Hepatocyte (in vitro differentiated cells): ENCODE measurements at places on chromosomes 12 and 14. TPM values are rescaled to one million over a fixed set of nuclear protein-coding genes. Genes with fewer than 3 reads are reported as not detected.
A peak's percentile ranks its signal among the peaks of the same experiment; 100 is the strongest.

DNA sequence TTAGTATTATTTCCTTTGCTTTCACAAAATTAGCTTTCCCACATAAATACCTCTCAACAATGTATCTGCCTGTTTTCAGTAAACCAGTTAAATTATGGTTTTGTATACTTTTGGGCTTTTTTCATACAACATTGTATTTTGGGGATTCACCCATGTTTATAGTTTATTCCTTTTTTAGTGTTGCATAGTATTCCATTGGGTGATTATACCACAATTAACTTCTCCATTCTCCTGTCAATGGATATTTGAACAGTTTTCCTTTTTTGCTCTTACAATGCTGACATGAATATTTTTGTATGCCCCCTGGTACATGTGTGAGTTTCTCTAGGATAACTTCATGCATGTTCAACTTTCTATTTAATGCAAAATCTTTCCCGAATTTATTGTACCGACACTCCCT, 12.6 kb upstream of the NDUFA12 start:
- DNase-seq, result no peak
- H3K27ac ChIP-seq, result no peak overlapping the region
- no peak overlapping the region for H3K4me3 ChIP-seq

- no peak for DNase-seq
- no peak overlapping the region for H3K4me3 ChIP-seq
- H3K36me3 ChIP-seq, result no peaks in the 10 kb centered on the region
- no peaks in the 10 kb centered on the region for H3K27me3 ChIP-seq
- H3K4me1 ChIP-seq, result no peaks in the 10 kb centered on the region
Observed at GRCh38 chr14:60114881-60115280, 23.2 kb downstream of the PCNX4 start.

- H3K36me3 ChIP-seq, result no peaks in the 10 kb centered on the region
- H3K4me3 ChIP-seq, result no peak overlapping the region
- peak overlapping the region; percentile 93 for H3K27ac ChIP-seq
- peaks cover 25% of the 10 kb centered on the region for H3K4me1 ChIP-seq
Observed at GRCh38 chr12:103858953-103859601, 18.0 kb upstream of the NT5DC3 start.

DNA sequence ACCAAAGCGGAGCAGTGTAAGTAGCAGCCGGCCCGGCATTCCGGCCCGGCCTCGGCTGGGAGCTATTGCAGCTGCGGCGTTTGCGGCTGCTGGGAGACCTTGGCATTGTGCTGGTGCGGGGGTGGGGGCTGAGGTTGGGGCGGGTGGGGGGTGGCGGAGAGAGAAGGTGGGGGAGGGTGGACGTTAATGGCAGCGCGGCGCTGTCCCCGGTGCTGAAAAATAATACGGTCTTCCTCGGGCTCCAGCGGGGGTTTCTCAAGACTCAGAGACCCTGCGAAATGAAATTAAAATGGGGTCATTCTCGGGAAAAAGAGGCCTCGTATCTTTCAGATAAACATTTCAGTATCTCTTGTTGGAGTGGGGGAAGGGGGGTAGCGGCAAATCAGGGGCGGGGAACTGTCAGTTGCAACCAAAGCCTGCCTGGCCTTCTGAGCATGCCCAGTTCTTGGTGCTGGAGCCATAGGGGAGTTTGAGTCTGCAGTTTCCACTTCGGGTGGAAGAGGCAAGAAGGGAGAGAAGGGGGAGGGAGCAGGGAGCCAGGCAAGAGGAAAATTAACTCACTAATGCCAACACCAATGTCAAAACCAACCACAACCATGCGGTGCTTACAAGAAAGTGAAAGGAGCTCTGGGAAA, 414 bp downstream of the UNC79 start:
- H3K36me3 ChIP-seq, result no peaks in the 10 kb centered on the region
- peaks cover 65% of the 10 kb centered on the region for H3K27me3 ChIP-seq
- peak overlapping the region; percentile 39 for H3K4me3 ChIP-seq
- no peak overlapping the region for H3K27ac ChIP-seq
- peaks cover 6% of the 10 kb centered on the region for H3K4me1 ChIP-seq

Gene EGLN3
- 11.9 and 12.8 TPM in 2 replicates for total RNA-seq

Gene MMP17
- 0.40 and 0.44 TPM in 2 replicates for total RNA-seq
